ENCODE measurements at places on chromosomes 7 and 10.

- DNase-seq = no peak
Observed at GRCh38 chr7:144908324-144908723, 72.5 kb upstream of the TPK1 start.

DNA sequence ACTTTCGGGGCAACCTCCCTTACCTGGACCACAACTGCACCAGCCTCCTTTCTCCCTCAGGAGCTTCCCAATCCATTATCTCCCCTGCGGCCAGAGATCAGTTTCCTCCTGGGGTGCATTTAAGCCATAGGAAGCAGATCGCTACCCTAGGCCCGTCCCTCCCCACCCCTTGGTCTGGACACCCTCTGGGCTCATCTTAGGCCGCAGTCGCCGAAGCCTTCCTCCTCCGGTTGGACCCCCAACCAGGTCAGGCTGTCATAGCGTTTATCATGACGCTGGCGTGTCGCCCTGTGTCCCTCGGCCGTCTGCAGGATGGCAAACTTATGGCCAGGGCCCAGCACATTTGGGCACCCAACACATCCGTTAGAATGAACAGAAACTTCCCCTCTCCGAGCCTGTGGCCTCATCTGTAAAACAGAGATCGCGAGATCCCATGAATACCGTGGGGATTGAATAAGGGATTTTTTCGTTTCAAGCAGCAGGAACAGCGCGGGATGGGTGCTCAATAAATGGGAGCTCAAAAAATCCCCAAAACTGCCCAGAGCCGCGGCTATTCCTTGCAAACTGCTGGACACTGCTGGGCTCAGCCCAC is 669 bp upstream of the AP5Z1 start:
- peak; percentile 93 for DNase-seq

DNA sequence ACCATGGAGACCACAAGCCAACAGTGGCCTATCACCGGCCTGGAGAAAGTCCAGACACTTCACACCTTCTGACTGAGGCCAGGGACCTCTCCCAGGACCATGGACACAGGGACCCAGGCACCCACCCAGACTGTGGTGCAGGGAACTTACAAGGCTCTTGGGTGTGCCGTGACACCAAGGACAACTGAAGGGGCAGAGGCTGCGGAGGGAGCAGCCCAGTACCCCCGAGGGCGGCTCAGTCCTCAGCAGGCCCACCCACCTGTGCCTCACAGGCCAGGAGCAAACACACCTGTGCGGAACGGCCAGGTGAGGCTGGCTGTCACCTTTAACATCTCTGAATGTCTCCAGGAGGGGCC is 182.3 kb downstream of the MAD1L1 start:
- no peak for DNase-seq

- no peak for DNase-seq
Observed at GRCh38 chr10:58998924-58999713, 177.3 kb upstream of the PHYHIPL start.

GRCh38 chr7:25885057-25885576 is 266.9 kb upstream of the NFE2L3 start:
- no peak for DNase-seq

DNA sequence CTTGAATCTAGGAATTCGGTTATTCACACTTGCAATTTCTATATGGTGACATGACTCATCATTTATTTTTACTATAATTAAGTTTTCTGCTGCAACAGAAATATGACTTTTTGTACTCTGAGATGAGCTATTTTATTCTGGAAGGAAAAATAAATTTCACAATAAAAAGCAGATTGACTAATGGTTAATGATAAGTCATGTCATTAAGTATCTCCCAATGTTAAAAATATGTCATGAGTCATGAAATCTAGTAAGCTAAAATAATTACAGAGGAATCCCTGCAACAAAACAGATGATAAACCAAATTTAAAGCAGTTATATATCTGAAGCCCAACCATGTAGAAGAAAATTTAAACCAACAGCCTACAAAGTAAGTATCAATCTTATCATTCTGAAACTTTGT is 149.2 kb downstream of the CACNA2D1 start:
- peak; percentile 65 for DNase-seq

DNA sequence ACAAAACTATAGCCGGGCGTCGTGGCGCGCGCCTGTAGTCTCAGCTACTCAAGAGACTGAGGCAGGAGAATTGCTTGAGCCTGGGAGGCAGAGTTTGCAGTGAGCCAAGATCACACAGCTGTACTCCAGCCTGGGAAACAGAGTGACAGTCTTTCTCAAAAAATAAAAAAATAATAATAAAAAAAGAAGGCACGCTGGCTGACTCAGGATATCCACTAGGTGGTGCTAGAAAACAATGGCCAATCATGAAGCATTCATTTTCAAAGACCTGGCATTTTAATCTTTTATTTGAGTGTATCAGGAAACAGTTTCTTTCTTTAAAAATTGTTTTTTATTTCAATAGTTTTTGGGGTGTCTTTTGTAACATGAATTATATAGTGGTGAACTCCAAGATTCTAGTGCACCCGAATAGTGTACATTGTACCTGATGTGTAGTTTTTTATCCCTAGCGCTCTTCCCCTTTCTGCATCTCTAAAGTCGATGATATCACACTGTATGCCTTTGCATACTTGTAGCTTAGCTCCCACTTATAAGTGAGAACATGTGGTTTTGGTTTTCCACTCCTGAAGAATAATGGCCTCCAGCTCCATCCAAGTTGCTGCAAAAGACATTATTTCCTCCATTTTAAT is 88.6 kb downstream of the LYZL1 start:
- DNase-seq = peak; percentile 64

DNA sequence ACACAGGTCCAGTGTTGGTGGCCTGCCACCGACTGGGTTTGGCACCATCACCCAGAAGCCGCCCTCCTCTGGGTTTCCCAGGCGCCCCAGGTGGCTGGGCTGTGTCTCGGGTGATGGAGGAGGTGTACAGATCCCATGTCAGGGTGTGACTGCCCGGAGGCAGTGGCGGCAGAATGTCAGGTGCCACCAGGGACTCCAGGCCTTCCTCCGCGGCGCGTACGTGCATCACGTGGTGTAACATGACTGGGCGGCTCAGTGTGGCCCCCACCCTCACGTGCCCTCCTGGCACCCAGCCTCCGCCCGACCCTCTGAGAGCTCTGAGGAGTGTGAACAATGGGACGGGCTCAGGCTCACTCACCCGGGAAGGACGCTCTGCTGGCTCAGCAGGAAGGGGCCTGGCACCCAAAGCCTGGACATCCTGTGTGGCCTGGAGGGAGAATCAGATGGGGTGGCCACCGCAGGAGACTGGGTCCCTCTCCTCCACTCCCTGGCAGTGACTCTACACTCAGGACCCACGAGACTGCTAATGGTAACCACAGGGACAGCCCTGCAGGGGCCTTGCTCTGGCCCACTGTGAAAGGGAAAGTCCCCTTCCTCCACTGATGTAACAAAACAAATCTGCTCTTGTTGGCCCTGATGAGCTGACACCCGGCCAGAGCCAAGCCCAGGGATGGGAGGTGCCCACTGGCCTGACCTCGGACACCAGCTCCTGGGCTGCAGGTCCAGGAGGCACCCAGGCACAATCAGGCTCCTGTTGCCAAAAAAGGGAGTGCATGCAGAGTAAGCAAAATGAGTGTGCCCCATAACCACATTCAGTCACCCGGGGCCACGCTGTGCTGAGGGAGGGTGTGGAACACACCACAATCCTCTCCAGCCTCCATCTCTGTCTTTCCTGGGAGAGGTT is 164.8 kb downstream of the PRKAG2 start:
- no peak for DNase-seq

- DNase-seq = no peak
Observed at GRCh38 chr10:102650655-102651454, 6.6 kb downstream of the TRIM8 start.

DNA sequence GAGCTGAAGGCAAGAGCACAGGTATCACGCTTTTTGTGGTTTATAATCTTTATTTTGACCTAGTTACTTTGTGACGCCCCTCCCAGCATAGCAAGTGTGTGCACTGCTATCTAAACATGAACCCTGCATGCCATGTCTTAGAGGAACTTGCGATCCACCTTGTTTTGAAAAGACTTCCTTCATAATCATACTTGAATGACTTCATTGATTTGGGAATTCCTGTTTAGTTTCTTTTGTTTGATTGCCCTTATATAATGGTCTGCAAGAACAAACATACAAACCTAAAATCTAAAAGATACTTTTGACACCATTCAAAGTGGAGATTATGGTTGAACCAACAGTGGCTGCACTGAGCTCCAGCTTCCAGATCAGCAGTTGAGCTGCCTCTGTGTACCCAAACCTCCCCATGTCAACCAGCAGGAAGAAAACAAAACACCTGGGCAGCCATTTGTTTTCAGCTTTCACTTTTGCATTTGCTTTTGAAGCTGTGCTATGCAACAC is 132.6 kb downstream of the CELF2 start:
- DNase-seq = no peak

- DNase-seq = peak; percentile 69
Observed at GRCh38 chr10:112375721-112376395, 1.9 kb downstream of the ACSL5 start.

DNA sequence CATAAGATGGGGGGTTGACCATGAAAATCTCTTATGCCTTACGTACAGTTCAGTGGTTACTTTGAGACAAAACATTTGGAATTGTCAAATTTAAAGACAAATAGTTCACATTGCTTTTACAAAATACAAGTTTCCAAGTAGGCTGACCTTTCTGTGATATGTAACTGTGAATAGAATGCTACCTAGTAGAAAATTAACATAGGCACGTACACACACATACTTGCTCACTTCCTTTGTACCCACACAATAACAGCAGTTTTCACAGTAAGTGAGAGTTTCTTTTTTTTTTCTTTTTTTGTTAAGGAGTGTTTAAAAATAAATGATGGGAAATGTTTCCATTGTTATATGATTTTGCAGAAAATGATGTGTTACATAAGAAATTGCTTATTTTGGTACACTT is 53.3 kb upstream of the SP8 start:
- DNase-seq = no peak

DNA sequence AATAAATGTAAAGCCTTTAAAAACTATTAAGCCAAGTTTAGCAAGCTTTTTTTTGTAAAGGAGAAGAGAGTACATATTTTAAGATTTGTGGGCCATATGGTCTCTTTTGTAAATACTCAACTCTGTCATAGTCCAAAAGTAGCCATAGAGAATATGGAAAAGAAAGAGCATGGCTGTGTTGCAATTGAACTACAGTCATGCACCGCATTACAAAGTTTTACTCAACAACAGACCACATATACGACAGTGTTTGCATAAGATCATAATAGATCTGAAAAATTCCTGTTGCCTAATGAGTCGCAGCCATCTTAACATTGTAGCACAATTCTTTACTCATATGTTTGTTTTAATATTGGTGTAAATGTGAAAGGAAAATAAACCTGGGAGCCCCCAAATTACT is 440.8 kb downstream of the HTR7 start:
- no peak for DNase-seq

- DNase-seq = no peak
Observed at GRCh38 chr7:134453518-134453917, 5.4 kb downstream of the AKR1B1 start.

DNA sequence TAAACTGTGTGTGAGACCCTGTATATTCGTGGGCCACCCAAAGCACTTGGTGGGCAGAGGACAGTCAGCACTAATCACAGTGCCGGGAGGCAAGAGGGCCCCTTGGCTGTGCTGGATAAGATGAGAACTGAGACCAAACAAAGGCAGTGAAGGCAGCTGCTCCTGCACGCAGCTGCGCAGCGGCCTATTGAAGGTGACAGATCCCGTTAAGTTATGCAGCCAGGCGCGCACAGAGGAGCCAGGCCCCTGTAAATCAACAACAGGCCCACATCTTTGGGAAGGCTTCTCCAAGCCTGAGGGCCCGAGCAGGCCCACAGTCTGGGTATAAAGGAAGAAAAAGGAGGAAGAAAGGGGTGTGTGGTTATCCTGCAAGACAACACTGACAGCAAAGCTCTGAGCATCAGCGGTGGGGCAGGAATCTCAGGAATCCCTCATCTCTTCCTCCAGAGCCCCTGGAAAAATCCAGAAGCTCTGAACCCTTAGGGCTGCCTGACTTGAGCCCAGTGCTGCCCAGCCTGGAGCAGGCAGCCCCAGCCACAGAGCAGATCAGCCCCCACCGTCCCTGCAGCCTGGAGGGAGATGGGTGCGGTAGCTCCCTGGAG is 154.2 kb downstream of the ARHGAP12 start:
- DNase-seq = no peak

DNA sequence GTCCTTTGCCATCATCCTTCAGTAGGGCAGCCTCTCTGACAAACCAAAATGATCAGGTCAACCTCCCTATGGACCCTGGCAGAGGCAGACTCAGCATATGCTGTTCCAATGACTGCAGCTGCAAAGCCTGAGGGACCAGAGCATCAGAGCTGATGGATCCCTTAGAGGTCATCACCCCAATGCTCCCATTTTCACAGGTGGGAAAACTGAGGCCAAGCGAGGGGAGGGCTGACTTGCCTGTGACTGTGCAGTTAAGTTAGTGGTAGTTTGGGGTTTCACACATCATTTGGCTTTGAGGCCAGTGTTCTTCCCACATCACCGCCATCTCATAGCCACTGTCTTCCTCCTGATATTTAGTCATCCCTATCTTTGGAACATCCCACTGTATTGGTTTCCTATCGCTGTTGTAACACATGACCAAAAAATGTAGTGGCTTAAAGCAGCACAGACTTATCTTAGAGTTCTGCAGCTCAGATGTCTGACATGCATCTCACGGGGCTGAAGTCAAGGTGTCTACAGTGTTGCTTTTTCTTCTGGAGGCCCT is 69.3 kb upstream of the PDZD8 start:
- no peak for DNase-seq

- peak; percentile 77 for DNase-seq
Observed at GRCh38 chr10:75111907-75112679, 637 bp downstream of the SAMD8 start.

GRCh38 chr10:12327476-12327875 is 21.9 kb upstream of the CAMK1D start:
- DNase-seq = no peak

GRCh38 chr7:132647311-132647710 is 71.0 kb upstream of the PLXNA4 start:
- no peak for DNase-seq

- DNase-seq = peak; percentile 21
Observed at GRCh38 chr10:88080213-88080612, 216.8 kb downstream of the PTEN start.

All from GM23248 (cell line).